ENCODE measurements at places on chromosomes 1 and 21. TPM values are rescaled to one million over a fixed set of nuclear protein-coding genes. Genes with fewer than 3 reads are reported as not detected.
A peak's percentile ranks its signal among the peaks of the same experiment; 100 is the strongest.

DNA sequence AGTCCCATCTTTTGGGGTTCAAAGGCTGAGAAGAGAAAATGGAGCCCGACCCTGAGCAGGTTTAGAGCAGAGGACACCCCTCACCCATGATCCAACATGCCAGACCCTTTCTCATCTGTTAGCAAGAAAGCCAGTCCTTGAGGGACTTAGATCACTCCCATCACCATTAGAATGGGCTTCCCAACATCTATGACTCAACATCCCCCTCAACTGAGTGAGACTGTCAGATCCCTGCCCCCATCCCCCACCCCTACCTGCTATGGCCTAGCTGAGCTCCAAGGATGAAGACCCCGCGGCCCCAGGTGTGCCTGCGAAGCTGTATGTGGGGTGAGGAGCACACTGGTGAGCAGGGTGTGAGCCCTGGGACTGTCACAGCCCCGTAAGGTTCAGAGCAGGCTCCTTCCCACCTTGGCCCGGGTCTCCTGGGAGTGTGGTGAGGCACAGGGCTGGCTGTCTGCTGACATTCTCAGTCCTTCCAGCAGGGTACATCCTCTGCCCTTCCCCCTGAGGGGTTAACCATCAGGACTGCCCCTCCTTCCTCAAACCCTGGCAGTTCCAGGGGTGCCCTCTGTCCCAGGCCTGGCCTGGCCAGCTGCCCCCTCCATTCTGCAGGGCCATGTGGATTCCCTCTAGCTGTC, 21.4 kb upstream of the BLACAT1 start:
- H3K27me3 ChIP-seq: peaks cover 24% of the 10 kb centered on the region
- H3K4me3 ChIP-seq: no peak overlapping the region
- H3K27ac ChIP-seq: no peak overlapping the region
- DNase-seq: no peak

The SLC25A34 gene
- total RNA-seq: 1.6 TPM

The UBASH3A gene
- 77.8 TPM for total RNA-seq

- peaks cover 28% of the 10 kb centered on the region for H3K27me3 ChIP-seq
- no peak for DNase-seq
- no peaks in the 10 kb centered on the region for H3K4me1 ChIP-seq
- H3K36me3 ChIP-seq: no peaks in the 10 kb centered on the region
These were observed 205.8 kb downstream of the PTPRU start for GRCh38 chr1:29441916-29442668.

The AKR7A3 gene
- 1.0 TPM for total RNA-seq

The APH1A gene
- 127 TPM for total RNA-seq

- H3K4me3 ChIP-seq: no peak overlapping the region
- DNase-seq: no peak
- no peak overlapping the region for H3K27ac ChIP-seq
- H3K4me1 ChIP-seq: peaks cover 1% of the 10 kb centered on the region
- peaks cover 9% of the 10 kb centered on the region for H3K36me3 ChIP-seq
These were observed 46.8 kb upstream of the C1orf198 start for GRCh38 chr1:230915078-230915477.

GRCh38 chr1:228151180-228151925, 1.6 kb downstream of the GJC2 start:
- peak; percentile 31 for DNase-seq
- peaks cover 6% of the 10 kb centered on the region for H3K4me1 ChIP-seq
- no peak overlapping the region for H3K4me3 ChIP-seq
- no peaks in the 10 kb centered on the region for H3K36me3 ChIP-seq
- H3K27ac ChIP-seq: peak overlapping the region; percentile 5
- H3K27me3 ChIP-seq: no peaks in the 10 kb centered on the region

The KLHDC9 gene
- 1.2 TPM for total RNA-seq

- H3K36me3 ChIP-seq: no peaks in the 10 kb centered on the region
- no peak overlapping the region for H3K4me3 ChIP-seq
- H3K27me3 ChIP-seq: peaks cover 3% of the 10 kb centered on the region
- no peak for DNase-seq
- peaks cover 16% of the 10 kb centered on the region for H3K4me1 ChIP-seq
These were observed 9.9 kb upstream of the ETV3 start for GRCh38 chr1:157147906-157148700.

Data from activated naive CD8-positive, alpha-beta T cell treated with anti-CD3 and anti-CD28 coated beads, Interleukin-2, amount 10 ng/mL, durations not matched to agents 7 days and 5 days (primary cell).